ENCODE measurements at places on chromosomes 12 and 14.

- peak; percentile 41 for DNase-seq
Observed at GRCh38 chr12:49260166-49260565, 4.7 kb upstream of the TUBA1C start.

DNA sequence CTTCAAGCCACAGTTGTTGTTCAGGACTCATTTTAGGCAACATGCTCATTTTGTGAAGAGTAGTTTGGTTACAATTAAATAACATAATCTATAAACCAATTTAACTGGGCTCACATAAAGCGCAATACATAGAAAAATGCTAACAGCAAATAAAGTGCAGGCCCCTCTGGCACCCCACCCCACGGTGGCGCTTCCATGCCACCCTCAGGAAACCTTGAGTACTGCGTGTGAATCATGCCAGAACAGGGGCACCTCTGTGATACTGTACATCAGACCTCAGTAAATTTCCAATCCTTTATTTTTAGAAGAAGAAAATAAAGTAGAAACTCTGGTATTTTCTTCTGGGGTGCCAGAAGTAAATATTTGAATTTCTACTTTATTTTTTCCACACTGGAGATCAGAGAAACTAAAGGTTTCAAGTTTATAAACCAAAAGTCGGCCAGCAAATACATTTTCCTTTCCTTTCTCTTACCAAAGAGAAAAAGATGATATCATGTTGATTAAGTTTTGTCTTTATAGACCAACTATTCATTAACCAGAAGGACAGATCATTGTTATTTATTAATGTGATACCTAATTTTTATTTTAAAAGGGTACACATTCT, 316.8 kb downstream of the PAWR start:
- DNase-seq, result peak; percentile 35

- no peak for DNase-seq
Observed at GRCh38 chr12:12294215-12295005, 27.6 kb upstream of the LRP6 start.

DNA sequence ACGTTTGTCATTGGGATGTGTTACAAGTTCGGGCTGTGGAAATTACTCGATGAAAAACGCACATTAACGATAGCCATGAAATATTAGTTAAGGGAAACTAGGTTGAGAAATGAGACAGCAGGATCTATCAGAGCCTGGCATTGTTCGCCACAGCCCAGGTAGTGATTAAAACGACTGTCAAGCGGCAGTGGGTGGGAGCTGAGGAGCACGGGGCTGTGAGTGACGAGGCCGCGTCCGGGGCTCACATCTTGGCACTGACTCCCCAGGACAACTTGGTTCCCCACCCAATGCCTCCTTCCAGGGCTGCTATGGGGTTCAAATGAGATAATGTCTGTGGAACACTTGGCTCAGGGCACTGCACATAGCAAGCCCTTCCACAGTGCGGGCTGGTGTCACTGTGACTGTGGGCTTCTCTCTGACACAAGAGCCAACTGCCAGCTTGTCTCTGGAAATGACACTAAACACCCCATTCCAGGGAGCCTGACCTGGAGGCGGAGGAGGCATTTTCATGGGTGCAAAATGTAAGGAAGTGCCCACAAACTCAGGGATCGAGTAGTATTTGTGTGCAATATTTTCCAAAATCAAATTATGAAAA, 19.3 kb downstream of the MMAB start:
- DNase-seq, result no peak

- no peak for DNase-seq
Observed at GRCh38 chr12:132186857-132187620, 42.8 kb downstream of the NOC4L start.

GRCh38 chr12:88141774-88142609, at the start of the genes CEP290 and TMTC3:
Gene CEP290 (minus strand): TSS chr12:88142088. CDS start chr12:88141307, 781 bp downstream.
Gene TMTC3 (plus strand): TSS chr12:88142307. CDS start chr12:88148316, 6,009 bp downstream.
- DNase-seq, result peak; percentile 96

DNA sequence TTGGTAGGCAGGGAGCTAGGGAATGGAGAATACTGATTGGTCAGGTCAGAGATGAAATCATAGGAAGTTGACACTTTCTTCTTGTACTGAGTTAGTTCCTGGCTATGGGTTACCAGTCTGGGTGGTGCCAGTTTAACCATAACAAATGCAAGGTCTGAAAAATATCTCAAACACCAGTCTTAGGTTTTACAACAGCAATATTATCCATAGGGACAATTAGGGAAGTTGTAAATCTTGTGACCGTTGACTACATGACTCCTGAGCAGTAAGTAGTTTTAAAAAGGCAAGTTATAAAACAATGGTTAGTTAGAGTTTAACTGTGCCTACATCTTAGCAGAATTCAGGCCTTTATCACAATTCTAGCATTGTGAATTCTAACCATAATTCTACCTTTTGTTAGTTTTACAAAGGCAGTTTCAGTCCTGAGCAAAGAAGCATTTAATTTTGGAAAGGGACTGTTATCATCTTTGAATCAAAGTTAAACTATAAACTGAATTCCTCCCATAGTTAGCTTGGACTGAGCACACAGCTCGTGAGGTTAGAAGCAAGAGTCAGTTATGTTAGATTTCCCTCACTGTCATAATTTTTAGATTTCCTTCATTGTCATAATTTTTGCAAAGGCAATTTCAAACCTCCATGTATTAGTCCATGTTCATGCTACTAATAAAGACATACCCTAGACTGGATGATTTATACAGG, 19.7 kb upstream of the MON2 start:
- DNase-seq, result no peak
